Omental fat pad (tissue), 4 donors: ENCODE measurements at places on chromosomes 16 and 17. TPM values are rescaled to one million over a fixed set of nuclear protein-coding genes. Genes with fewer than 3 reads are reported as not detected.

- DNase-seq = no peak
Observed at GRCh38 chr17:15914400-15915170, 30.3 kb upstream of the ADORA2B start.

The PRSS8 gene
- total RNA-seq = 0.31 TPM

DNA sequence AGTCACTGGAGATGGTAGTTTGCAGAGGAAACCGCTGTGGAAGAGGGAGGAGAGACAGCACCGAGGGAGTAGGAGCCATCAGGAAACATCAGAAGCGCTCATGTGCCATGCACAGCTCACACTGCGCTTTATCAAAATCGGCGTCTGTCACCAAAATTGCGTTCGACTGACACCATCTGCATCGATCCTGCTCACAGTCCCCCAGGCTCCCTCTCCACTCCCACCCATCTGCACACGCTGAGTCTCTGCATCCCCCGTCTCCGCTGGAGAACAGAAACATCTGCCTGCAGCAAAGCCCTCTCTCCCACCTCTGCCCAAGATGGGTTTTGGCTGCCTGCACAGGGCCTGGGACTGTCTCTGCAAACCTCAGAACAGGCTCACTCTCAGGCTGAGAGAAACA lies 187.5 kb upstream of the RPL38 start:
- DNase-seq = no peak

DNA sequence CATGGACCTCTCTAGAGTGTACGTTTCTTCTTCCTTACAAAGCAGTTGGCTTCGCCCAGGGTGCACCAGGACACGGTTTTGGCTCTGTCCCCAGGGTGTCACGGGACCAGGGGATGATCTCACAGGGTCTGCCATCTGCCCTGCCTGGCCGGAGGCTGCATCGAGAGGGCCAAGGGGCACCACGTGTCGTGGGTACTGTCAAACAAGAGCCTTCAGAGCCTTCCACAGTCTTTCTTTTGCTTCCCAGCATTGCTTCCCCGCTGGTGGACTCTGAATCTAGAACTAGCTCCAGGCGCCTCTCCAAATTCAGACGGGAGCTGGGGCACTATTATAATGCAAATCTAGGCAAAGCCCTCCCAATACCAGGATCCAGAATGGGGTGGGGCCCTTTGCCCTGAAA lies 47.9 kb downstream of the MAPT start:
- no peak for DNase-seq

DNA sequence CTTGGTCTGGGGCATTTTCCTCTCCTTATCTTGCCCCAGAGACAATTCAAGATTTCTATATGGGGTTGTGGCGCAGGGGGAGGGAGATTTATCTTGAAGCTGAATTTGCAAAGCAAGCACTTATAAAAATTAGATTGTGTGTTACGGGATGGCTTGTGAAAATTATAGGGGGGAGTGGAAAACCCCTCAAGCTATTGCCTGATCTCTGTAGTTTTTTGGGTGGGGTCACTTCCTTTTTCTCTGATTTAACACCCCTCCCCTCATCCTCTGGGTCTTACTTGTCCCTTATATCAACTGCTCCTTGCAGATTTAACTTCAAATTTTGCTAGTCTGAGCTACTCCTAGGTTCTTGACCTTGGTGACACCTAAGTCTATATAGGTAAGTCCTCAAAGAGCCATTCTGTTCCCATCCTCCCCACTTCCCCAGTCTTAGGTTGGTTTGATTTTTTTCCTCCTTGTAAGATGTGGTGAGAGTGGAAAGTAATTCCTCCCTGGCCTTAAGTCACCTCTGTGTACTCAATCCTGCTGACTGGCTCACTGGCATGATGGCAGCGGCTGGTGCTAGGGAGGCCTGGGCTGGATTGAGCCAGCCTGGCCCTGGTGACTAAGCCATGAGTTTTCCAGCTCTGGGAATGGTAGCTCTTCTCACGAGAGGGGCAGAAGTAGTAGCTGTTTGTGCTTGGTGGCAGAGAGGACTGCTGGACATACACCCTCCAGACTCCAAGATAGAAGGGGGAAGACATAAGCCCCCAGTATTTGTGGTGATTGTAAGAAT lies 2.3 kb downstream of the ARL4D start:
- DNase-seq = no peak

The EVPLL gene
- 0.37 TPM for total RNA-seq

- DNase-seq = no peak
Observed at GRCh38 chr17:69921046-69921445, 154.0 kb upstream of the KCNJ16 start.

DNA sequence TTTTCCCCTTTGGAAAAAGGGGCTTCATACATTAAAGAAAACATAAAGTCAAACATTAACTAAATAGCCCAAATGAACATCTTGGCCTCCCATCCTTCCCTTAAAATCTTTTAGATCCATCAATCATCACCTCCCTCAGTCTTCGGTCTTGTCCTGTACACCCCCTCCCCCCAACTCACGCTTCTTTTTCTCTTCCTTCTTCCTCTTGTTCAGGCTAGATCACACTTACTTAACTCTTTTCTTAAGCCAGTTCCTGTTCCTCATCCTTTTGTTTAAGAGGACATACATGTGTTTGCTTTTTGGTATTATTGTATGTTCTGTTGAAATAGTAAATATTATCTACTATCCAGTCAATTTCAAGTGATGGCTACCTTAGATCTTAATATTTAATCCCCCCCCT lies 5.5 kb downstream of the MFSD6L start:
- no peak for DNase-seq

DNA sequence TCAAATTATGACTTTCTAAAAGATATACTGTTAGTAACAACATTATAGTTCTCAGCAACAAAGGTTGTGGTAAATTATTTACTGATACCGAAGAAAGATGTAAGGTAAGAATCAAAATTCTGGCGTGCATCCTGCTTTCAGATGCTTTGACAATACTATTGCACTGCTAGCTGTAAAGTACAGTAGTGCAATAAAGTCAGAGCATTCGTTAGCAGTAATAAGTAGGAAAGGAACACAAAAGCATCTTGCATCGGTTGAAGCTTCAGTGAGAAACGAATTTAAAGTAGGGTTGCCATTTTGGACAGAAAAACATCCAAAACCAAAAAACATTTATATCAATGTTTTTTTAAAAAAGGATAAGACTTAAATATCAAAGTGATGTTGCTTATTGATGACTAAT lies 4.0 kb downstream of the SKA2 start:
- no peak for DNase-seq

The MT1G gene
- total RNA-seq = 35.0 TPM

The LPO gene
- total RNA-seq = not detected

- no peak for DNase-seq
Observed at GRCh38 chr16:22734368-22734767, 79.6 kb upstream of the HS3ST2 start.

The TBC1D3C gene
- total RNA-seq = not detected

DNA sequence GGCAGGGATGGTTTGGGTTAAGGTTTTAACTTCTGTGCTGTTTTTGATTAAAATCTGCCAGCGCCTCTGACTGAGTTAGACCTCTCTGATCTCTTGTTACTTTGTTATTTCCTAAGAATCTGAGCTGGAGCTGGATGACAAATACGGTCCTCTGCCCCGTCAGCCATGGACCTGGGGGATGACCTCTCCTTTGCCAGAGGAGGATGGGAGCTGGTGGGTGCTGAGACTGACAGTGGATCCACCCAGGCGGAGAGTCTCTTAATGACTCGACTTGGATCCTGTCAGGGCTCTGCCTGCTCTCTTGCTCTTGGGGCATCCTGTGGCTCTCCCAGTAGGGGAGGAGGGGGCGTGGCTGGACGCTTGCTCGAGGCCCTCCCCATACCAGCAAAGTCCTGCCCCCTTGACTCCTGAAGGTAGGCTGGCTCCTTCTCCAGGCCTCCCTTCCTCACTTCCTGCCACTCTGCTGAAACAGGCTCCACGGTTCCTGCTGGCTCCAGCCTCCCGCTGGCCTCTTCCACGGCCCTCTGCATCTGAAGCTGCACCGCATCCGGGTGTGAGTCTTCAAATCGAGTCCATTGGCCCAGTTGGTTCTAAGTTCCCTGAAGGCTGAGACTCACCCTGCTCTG lies 24.8 kb upstream of the MAP3K14 start:
- peak; percentile 45 for DNase-seq

The HCFC1R1 gene
- total RNA-seq = 11.6 TPM

GRCh38 chr16:88688013-88688778 lies 1.9 kb upstream of the SNAI3 start:
- no peak for DNase-seq

GRCh38 chr17:9969301-9969935 lies 64.3 kb upstream of the RCVRN start:
- DNase-seq = no peak

GRCh38 chr16:67666032-67666551 lies 458 bp downstream of the ENKD1 start:
- DNase-seq = no peak

DNA sequence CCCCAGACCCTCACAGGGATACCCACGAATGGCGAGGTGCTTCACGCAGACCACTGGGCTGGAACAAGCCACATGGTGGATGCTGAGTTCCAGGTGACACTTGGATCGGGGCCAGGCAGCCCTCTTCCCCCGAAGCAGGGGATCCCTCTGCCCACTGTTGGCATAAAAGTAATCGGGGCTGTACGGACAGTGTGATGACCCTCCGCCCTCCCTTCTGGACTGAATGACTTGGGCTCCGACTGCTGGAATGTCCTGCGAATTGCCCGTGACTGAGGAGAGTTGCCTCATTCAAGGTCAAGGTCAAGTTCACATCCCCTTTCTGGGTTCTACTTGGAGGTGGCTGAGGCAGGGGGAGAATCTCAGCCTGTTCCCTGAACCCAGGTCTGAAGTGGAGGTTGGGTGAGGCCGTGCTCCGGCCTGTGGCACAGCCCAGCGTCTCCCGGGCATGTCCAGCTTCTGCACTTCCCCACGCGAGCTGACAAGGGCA lies 28.5 kb upstream of the CREBBP start:
- no peak for DNase-seq

DNA sequence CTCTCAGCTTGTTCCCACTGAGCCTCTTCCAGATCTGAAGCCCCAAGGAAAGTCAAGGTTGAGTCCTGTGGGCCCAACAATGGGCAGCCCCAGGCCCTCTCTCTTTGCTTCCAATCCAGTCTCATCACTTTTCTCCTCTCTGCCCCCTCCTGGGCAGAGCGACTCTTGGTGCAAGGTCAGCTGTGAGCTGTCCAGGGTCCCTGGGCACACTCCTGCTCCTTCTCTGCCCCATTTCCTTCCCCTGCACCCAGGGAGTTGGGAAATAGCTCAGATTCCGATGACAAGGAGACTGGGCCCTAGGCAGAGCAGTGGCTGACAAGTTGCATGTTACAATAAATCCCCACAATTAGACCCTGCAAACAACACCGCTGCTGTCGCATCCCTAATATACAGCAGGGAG lies 16.1 kb upstream of the CRHR1 start:
- DNase-seq = no peak

- DNase-seq = no peak
Observed at GRCh38 chr17:55816532-55817396, 65.9 kb downstream of the PCTP start.

GRCh38 chr17:75633486-75634375 lies 497 bp downstream of the SMIM5 start:
- peak; percentile 66 for DNase-seq

The HOXB3 gene
- 4.8 TPM for total RNA-seq

The DPEP1 gene
- total RNA-seq = not detected

DNA sequence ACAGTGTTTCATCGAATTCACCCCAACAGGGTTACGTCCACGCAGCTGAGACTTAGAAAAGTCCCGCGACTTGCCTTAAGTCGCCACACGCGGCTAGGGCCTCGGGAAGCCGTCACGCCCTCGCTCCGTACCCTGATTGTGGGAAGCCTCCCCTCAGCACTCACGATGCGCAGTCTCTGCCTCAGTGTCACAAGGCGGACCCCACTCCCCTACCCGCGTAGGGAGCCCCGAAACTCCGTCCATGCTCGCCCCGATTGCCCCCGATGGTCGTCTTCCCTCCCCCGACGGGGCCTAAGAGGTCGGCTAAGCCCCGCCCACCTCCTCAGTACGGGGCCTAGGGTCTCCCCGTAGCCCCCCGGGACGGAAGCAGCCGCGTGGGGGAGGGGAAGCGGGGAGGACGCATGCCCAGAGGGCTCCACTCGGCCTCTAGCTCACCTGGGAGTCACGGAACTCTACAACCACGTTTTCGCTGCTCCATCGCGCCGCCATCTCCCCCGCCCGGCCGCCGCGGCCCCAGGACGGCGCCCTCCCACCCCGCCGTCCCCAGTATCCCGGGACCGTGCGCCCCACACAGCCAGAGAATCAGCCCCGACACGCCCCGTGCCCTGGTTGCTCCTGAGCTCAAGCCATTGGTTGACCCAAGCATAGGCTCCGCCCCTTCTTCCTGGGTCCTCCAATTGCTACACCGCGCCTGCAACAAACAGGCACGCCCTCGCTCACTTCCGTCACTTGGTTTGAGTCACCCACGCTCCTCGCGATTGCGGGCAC lies at the start of gene WDR59:
Gene WDR59, minus strand, starts transcription at position 595 of the 768 bp plus-strand sequence. Its CDS starts 106 bp downstream, at position 489.
- peak; percentile 99 for DNase-seq

GRCh38 chr17:78817123-78817522 lies 23.5 kb downstream of the USP36 start:
- no peak for DNase-seq

- no peak for DNase-seq
Observed at GRCh38 chr16:48542020-48542473, 67.9 kb downstream of the N4BP1 start.

DNA sequence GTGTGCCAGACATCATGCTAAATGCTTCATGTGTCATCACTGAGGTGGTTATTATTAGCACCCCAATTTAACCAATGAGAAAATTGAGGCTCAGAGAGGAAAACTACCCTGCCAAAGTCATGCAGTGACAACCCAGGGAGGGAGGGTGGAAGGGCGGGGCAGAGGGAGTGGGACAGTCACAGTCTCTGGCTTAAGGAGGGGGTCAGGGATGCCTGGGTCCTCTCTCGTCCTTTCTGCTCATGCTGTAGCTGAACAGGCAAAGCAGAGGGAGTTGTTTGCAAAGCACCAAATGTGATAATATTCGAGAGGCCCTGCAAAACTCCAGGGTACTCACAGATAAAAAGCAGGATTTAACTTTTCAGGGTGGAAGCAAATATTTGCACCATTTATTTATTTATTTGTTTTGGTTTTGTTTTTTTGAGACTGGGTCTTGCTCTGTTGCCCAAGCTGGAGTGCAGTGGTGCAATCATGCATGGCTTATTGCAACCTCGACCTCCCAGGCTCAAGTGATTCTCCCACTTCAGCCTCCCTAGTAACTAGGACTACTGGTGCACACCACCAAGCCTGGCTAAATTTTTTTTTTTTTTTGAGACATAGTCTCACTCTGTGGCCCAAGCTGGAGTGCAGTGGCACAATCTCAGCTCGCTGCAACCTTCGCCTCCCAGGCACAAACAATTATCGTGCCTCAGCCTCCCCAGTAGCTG lies 47.9 kb upstream of the NKD1 start:
- DNase-seq = no peak
